ENCODE measurements at places on chromosomes 6 and 20.

DNA sequence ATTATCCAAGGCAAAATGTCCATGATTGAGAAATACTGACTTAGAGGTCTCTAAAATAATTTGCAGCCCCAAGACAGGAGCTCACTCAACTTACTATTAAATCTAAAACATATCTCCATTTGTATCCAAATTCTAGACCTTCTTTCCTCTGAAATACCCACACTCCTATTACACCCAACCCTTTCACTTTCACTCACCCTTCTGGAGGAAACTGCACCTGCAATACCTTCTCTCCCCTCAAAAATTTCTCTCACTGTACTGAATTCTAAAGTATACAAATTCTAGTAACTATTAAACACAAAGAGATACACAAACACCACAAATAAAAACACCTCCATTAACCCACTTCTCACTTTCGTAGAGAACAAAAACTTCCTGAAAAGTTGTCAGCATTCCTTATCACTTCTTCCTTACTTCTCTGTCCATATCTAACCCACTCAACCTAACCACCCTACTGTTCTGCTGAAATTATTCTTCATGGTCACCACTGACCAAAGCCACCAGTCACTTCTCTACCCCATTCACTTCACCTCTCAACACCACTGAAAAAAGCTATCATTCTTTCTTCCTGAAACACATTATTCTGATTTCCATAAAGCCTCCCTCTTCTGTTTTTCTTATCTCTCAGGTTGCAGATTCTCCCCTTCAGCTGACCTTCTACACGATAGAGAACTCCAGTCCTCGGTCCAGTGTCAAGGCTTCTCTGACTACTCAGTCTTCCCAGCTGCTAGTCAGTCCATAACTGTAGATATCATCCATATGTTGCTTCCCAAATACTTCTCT, 12.0 kb downstream of the LMBRD1 start:
- no peak for DNase-seq

DNA sequence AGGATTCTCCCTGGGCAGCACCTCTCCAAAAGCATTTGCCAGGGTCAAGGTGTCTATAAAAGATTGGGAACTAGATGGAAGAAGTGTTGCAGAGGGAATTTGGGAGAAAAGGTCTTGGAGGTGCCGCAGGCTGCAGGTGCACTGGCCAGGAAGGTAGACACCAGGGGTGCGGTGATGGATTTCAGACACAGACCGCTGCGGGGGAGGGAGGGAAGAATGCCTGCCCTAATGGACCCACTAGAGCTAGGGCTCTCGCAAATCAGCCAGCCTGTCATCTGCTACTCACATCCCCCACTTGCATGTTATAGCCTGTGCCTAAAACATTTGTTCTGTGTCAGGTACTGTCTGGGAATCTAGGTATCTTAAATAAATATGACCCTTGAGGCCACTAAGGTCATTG, 193.6 kb upstream of the SLC24A3 start:
- DNase-seq: no peak

GRCh38 chr6:110319843-110320242, 38.3 kb downstream of the METTL24 start:
- no peak for DNase-seq

GRCh38 chr20:15895560-15896084, 677.6 kb downstream of the KIF16B start:
- no peak for DNase-seq

- no peak for DNase-seq
Measured at GRCh38 chr6:27176096-27176495, 71.4 kb upstream of the PRSS16 start.

DNA sequence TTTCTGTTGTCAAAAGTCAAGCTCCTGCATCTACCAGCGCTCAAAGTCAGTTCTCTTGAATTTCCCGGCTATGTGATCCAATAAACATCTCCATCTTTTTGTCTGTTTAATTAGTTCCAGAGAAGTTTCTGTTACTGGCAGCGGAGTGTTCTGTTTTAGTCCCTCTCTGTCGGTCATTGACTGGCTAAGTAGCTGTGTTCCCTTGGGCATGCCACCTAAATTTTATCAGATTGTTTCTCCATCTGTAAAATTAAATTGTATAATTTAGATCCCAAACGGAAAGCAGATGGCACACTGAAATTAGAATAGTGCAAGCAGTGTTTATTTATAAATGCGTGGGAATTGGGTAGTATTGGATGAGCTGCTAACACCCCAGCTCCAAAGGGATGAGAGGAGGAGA, 29.7 kb upstream of the PRL start:
- DNase-seq: no peak

DNA sequence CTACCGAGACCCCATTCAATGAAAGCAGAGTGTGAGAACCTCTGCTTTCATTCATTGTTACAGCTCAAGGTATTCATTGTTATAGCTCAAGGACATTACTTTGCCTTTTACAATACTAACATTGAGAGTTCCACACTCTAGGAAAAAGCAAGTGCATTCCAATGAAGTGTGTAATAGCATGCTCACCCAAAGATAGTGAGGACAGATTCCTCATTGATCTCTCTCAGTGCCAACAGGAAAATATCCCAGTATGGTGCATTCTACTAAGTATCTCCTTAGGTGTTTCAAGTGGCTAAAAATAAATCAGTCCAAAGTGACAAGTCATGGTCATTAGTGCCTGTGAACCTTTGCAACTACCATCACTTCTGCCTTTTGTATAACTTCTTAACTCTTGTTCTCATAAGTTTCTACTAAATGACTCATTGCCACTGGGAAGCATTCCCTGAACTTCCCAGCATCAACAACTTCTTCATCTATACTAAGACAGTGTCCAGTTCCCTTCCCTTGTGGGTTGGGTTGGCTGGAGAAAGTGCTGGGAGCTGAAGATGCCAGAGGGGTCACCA, 140.7 kb upstream of the STXBP5 start:
- no peak for DNase-seq

GRCh38 chr20:49479785-49480184, 2.7 kb downstream of the KCNB1 start:
- peak; percentile 58 for DNase-seq

- no peak for DNase-seq
Measured at GRCh38 chr6:90691823-90692222, 105.0 kb upstream of the MAP3K7 start.

Measured in neural progenitor cell (in vitro differentiated cells).